Putamen (tissue), 1 donor: ENCODE measurements at places on chromosomes 5 and 9.
A peak's percentile ranks its signal among the peaks of the same experiment; 100 is the strongest.

- no peak for DNase-seq
These were observed 97.0 kb downstream of the KLHL3 start for GRCh38 chr5:137638841-137639240.

DNA sequence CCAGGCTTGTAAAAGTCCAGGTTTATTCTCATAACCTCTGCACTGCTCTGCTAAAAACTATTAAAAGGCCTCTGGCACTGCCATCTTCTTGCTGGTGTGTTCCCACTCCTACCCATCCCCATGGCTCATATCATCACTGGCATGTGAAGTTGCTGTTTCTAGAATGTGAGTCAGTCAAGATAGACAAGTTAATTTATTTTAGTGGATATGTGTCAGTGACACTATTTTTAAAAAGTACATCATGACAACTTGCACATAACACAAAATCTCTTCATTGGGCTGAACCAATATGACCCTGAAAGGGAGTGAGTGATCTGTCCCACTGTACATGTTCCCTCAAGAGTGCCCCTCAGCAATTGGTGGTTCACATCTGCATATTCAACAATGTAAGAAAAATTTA is 299.7 kb downstream of the NFIB start:
- DNase-seq: peak; percentile 31

DNA sequence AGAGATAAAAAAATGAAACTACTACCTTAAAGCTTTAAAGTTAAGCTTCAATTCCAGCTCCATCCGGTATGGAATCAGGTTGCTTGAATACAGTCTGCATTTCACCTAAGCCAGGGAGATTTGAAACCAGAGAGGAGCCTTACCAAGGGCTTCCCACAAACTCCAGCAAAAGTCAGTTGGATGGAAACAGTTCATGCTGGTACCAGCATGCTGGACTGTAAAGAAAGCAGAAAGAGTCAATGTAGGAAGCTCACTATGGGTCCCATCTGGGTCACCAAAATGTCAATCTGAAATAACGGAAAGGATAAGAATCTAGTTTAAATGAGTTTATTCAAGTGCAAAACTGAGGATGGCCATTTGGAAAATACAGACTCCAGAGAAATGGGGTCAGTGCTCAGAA is 65.3 kb downstream of the CDO1 start:
- DNase-seq: no peak

DNA sequence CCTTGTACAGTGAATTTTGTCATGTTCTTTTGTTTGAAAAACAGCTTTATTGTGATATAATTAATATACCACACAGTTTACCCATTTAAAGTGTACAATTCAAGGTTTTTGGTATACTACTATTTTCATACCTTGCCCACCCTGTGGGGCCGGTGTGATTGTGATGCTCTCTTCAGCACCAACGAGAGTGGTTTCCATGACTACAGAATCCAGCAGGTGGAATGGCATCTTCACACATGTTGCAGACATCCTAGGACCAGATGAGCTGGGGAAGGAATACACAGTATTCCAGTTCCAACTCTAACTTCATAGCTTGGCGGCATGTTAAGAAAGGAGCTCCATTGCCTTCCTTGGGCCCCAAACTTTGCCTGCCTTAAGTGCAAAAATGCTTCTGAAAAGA is 7.7 kb upstream of the GPR151 start:
- DNase-seq: no peak

GRCh38 chr5:33816791-33817190 is 75.0 kb downstream of the ADAMTS12 start:
- no peak for DNase-seq

DNA sequence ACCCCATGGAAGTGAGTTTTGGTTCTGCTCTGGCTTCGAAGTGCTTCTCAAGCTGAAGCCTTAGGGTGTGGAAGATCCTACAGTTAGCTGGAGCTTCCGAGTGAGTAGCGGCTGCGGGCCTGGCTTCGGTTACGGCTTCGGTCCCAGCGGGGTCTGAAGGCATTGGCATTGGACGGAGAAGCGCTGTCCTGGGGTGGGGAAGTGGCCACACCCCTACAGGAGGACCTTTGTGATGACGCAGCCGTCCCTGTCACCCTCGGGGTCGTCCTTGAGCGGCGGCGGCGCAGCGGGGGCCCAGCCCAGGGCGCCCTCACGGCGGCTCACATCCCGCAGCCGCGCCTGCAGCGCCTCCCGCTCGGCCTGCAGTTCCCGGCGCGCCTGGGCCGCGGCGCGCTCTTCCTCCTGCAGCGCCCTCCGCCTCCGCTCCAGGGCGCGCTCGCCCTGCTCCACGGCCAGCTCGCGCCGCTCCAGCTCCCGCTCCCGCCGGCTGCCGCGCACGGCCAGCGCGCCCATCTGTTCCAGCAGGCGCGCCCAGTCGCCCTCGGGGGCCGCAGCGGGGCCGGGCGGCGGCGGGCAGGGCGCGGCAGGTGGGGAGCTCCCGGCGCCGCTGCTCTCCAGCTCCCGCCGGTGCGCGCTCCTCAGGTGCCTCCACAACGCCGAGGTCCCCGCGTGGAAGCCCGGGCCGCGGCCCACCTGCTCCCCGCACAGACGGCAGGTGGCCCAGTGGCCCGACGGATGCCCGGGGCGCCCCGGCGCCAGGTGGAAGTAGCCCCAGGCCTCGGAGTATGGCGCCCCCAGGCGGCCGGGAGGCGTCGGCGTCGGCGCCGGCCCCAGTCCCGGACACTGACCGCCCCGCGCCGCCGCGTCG is 9.9 kb downstream of the ZBED3 start:
- DNase-seq: peak; percentile 76

DNA sequence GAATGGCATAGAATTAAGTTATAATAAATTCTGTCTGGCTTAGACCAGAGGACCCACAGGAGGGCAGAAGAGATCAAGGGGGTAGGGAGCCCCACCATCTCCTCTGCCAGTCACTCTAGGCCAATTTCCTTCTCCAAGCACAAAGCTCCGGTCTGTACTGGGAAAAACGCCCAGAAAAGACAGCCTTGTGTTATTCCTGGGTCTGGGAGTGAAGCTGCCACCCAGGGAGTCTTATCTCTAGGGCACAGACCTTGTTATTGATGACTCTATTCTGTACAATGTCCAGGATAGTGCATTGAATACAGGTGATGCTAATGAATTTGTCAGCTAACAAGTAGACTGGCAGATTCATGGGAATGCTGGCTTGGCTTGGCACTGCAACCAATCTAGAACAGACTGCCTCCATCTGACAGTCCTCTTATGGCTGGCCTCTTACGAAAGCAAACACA is 60.7 kb downstream of the MED27 start:
- peak; percentile 66 for DNase-seq

DNA sequence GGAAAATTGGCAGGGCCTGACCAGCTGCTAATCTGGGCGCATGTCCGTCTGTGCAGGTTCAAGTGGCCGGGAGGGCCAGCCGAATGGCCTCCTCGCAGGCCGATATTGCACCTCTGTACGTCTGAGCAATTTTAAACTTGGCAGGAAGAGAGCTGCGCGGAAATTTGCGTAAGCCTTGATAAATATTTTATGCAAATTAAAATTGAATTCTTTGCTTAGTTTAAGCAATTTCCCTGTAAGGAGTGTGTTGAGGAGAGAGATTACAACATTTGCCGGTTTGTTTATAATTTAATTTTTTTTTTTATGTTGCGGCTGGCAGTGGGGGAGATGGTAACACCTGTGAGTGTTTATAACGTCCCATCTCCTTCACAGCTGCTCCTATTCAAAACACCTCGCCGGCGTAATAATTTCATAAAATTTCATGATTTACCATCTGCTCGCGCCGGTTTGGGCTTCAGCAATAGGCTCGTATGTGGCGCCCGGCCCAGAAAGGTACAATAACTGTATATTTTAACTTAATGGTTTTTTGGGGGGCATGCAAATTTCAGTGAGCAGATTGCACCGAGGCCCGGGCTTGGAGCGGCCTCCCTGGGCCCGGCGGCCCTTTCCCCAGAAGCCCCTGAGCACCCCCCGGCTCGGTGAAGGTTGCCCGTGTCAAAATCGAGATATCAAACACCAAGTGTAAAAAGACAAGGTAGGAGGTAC is 269.4 kb upstream of the MVB12B start:
- DNase-seq: no peak

DNA sequence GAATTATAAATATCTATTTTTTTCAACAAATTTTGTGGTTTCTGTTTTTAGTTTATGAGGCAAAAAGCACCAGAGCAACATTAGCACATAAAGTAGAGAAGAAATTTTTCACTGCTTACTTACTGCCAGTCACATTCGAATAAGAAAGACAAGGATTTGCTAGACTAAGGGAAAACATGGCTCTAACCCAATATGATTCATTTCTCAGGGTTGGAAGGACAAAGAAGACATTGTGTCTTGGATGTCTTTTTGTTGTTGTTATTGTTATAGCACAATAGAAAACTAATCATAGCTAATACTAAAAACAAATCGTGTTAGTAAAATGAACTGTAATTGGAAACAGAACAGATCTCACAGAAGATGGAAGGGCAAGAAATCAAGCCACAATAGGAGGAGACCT is 90.9 kb upstream of the SLCO6A1 start:
- no peak for DNase-seq

- DNase-seq: no peak
These were observed 374.0 kb downstream of the NFIB start for GRCh38 chr9:13939701-13940490.
